Bronchial smooth muscle cell (primary cell): ENCODE measurements at places on chromosomes 4 and X. TPM values are rescaled to one million over a fixed set of nuclear protein-coding genes. Genes with fewer than 3 reads are reported as not detected.

Gene TBC1D19
- total RNA-seq, result 29.7 and 60.7 TPM in 2 replicates

Gene MAGEA9B
- total RNA-seq, result not detected in 2 replicates

Gene ASB9
- total RNA-seq, result 0.09 and 1.4 TPM in 2 replicates

Gene CT45A5
- total RNA-seq, result not detected in 2 replicates

Gene CXCL13
- total RNA-seq, result not detected in 2 replicates

Gene ZIC3
- not detected in 2 replicates for total RNA-seq
